Cardiac muscle cell (in vitro differentiated cells and primary cell): ENCODE measurements at places on chromosomes 3 and 15. TPM values are rescaled to one million over a fixed set of nuclear protein-coding genes. Genes with fewer than 3 reads are reported as not detected.

Gene SLC12A1
- total RNA-seq: 0.04 TPM in 1 of 2 replicates, not detected in the other

Gene CTXN2
- not detected in 2 replicates for total RNA-seq

Gene ZFAND6
- 192 and 195 TPM in 2 replicates for total RNA-seq

Gene CADPS
- 57.8 and 63.8 TPM in 2 replicates for total RNA-seq

Gene FANCD2OS
- total RNA-seq: not detected in 2 replicates

Gene ZDHHC19
- 1.4 TPM in 1 of 2 replicates, not detected in the other for total RNA-seq

Gene IL17RE
- 1.3 and 3.7 TPM in 2 replicates for total RNA-seq

Gene SLC38A3
- 9.5 and 14.7 TPM in 2 replicates for total RNA-seq

Gene CYP11A1
- 5.4 and 9.8 TPM in 2 replicates for total RNA-seq

Gene ISL2
- total RNA-seq: not detected in 2 replicates

Gene CEMIP
- 0.12 and 0.18 TPM in 2 replicates for total RNA-seq

Gene RBMS3
- total RNA-seq: 17.5 and 20.8 TPM in 2 replicates

Gene EAF1
- total RNA-seq: 13.2 and 20.9 TPM in 2 replicates

Gene GRAMD1C
- 0.25 and 6.5 TPM in 2 replicates for total RNA-seq

Gene TASOR
- 34.5 and 63.6 TPM in 2 replicates for total RNA-seq

Gene SCG3
- total RNA-seq: 0.14 TPM in 1 of 2 replicates, not detected in the other

Gene PDIA3
- 97.9 and 155 TPM in 2 replicates for total RNA-seq

Gene ARPIN
- 19.4 and 26.6 TPM in 2 replicates for total RNA-seq

Gene STARD9
- 2.3 and 5.5 TPM in 2 replicates for total RNA-seq

Gene TTLL13
- 0.21 TPM in 2 replicates for total RNA-seq

Gene CCR3
- not detected in 2 replicates for total RNA-seq

Gene P2RY12
- total RNA-seq: not detected in 2 replicates

Gene TNFSF10
- not detected in 2 replicates for total RNA-seq

Gene NR1D2
- total RNA-seq: 11.9 and 18.8 TPM in 2 replicates

Gene GPR171
- not detected in 2 replicates for total RNA-seq

Gene RETNLB
- not detected in 2 replicates for total RNA-seq

Gene ATP13A5
- total RNA-seq: not detected in 2 replicates

Gene TEX55
- total RNA-seq: not detected in 2 replicates

Gene LIPC
- total RNA-seq: not detected in 2 replicates

Gene ARHGEF26
- 4.0 and 4.2 TPM in 2 replicates for total RNA-seq

Gene MNS1
- 0.21 and 1.5 TPM in 2 replicates for total RNA-seq

Gene GPR176
- 3.2 and 5.6 TPM in 2 replicates for total RNA-seq

Gene PCBP4
- total RNA-seq: 151 and 226 TPM in 2 replicates

Gene PPP1R14D
- total RNA-seq: not detected in 2 replicates

Gene ANKRD34C
- total RNA-seq: not detected in 2 replicates

Gene CCDC54
- not detected in 2 replicates for total RNA-seq

Gene WDR72
- total RNA-seq: 4.2 and 4.5 TPM in 2 replicates

Gene TLE3
- 28.3 and 38.2 TPM in 2 replicates for total RNA-seq

Gene MYO5C
- 3.7 and 8.5 TPM in 2 replicates for total RNA-seq

Gene GREM1
- 0.09 and 0.39 TPM in 2 replicates for total RNA-seq

Gene ZNF860
- not detected in 2 replicates for total RNA-seq

Gene LYZL4
- 4.3 and 5.4 TPM in 2 replicates for total RNA-seq

Gene SLC9C1
- total RNA-seq: 0.12 TPM in 1 of 2 replicates, not detected in the other

Gene SLC6A20
- total RNA-seq: 0.14 and 0.39 TPM in 2 replicates

Gene ZBTB47
- total RNA-seq: 20.0 and 30.1 TPM in 2 replicates
